ENCODE measurements at places on chromosomes 4 and X. TPM values are rescaled to one million over a fixed set of nuclear protein-coding genes. Genes with fewer than 3 reads are reported as not detected.

The PLXNB3 gene
- 65.3 TPM for total RNA-seq

The FHIP1A gene
- total RNA-seq = 17.7 TPM

The USP17L5 gene
- total RNA-seq = not detected

DNA sequence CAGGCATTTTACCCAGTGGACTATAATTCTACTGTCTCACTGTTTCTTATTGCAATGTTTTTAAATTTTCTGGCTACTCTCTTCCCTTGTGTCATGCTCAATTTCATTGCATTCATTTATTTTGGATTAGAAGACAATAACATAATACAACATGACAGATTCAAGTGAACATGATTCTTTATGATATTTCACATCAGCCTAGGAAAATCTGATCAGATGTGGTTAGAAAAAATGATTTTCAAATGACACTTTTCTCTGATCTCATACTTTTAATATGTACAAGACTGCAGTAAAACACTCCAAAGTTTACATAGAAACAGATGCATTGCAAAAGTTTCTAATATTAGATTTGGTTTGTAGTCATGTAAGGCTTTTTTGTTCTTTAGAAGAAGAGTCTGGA lies 586.0 kb downstream of the ACTRT1 start:
- no peak for DNase-seq

DNA sequence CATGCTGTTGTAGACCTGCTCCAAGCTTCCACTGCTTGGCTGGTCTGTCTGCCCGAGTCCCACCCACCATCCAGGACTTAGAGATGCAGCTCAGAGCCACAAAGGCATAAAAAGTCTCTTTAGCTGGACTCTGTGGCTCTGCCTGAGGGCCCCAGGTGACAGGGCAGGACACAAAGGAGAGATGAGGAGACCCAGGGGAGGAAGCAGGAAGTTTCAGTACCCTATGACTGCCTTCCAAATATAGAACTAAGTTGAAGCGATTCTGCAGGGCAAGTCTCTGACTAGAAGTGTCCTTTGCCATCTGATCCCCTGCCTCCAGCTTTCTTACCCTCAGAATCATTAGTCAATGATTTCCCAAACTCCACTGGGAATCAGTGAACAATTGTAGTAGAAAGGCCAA lies 11.2 kb upstream of the CXCR3 start:
- DNase-seq = no peak

DNA sequence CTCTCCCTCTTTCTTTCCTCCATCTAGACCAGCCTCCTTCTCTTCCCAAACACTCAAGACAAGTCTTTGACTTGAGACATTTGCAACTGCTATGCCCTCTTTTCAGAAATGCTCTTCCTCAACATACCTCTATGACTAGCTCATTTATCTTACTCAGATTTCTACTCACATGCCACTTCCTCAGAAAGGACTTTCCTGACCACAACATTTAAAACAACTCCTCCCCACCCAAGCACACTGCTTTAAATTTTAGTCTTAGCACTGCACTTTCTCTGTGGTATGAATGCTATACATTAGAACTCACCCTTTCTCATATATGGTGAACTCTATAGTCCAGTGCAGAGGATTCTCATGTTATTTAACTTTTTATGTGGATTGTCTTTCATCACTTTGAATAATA lies 28.4 kb upstream of the SULT1E1 start:
- no peak for DNase-seq

All from mucosa of gallbladder (tissue), 1 donor.